ENCODE measurements at places on chromosomes 2 and 18.

DNA sequence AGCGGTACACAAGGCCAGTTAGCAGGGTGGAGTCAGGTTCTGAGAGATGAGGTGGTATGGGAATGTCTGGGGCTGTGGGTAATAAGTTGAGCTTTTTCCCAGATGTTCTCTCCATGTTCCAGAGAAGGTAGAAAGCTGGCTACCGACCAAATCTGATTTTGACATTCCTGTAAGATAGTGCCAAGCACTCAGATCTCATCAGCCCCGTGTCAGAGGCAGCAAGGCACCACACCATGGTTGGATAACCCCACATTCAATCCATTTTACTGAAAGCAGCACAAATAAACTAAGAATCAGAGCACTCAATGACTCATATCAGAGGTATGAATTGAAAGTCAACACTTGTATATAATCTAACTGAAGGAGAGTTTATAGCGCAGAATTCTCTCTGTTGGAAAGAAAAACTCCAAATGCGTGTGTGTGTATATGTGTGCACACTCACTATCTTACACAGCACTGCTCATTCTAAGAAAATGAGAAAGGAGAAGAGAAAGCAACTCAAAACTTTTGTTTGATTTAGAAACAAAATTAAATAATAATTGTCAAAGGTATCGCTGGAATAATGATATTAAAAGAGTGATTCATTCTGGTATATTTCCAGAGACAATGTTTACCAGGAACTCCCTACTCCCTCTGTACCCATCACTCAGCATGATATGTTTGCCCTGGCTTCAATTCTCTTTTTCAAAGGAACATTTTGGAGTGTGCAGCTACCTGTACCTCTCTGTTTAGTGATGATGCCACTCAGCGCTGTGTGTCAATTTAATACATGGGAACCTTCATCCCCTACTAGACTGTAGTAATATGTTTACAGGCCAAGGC, 375.1 kb upstream of the ID2 start:
- no peak for DNase-seq

GRCh38 chr2:105765415-105766299, 20.9 kb downstream of the NCK2 start:
- no peak for DNase-seq

- no peak for DNase-seq
These were observed 25.3 kb downstream of the DYNAP start for GRCh38 chr18:54616220-54616848.

- DNase-seq: no peak
These were observed 138.9 kb upstream of the PELI1 start for GRCh38 chr2:64283006-64283570.

- DNase-seq: no peak
These were observed 3.2 kb downstream of the UBXN4 start for GRCh38 chr2:135744760-135745314.

GRCh38 chr2:159155320-159155719, 131.2 kb downstream of the WDSUB1 start:
- no peak for DNase-seq

- DNase-seq: no peak
These were observed 90.8 kb downstream of the RHOB start for GRCh38 chr2:20537423-20538307.

DNA sequence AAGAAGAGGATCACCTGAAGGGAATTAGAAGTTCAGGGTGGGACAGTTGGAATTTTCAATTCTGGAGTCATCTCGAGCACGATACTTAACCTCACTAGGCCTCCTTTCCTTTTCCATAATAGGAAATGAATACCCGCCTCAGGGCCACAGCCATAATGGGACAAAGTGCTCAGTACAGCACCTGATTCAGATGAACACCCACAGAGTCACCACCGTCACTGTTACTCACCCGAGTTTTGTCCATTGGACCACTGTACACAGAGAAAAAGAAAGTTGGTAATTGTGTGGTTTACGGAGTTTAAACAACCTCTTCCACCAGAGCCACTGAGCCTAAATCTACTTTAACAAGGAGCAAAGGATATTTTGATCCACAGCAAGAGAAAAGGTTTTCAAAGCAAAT, 122.0 kb upstream of the NDUFV2 start:
- no peak for DNase-seq

DNA sequence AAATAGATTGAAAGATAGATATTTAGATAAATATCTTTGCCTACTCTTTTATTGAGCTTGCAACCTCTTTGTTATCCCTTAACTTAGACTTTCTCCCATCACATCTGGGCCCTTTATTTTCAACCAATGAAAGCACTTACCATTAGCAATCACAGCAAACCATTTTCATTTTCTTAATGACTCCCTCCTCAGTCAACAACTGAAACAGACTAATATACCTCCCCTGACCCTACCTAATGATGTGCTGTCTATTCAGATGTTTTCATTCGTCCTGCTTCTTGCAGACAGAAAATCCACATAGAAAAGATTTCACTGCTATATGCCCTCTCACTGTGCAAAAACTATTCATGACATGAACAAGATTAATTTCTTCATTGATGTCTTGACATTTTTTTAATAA, 154.4 kb downstream of the VWC2L start:
- DNase-seq: no peak

DNA sequence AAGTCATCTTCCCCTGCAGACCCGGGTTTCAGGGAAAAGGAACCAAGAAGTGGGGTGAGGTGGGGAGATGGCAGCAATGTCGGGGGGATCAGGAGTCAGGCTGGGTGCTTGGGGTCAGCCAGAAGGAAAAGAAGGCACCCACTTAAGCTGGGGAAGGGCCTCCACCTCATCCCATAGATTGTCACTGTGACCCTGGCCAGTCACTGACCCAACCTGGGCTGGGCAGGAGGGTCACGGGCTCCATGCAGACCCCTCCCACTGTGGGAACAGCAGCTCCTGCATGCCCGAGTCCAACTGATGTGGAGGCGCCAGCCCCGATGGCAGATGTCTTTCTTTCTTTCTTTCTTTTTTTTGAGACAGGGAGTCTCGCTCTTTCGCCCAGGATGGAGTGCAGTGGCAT, 53.6 kb upstream of the HAAO start:
- no peak for DNase-seq

DNA sequence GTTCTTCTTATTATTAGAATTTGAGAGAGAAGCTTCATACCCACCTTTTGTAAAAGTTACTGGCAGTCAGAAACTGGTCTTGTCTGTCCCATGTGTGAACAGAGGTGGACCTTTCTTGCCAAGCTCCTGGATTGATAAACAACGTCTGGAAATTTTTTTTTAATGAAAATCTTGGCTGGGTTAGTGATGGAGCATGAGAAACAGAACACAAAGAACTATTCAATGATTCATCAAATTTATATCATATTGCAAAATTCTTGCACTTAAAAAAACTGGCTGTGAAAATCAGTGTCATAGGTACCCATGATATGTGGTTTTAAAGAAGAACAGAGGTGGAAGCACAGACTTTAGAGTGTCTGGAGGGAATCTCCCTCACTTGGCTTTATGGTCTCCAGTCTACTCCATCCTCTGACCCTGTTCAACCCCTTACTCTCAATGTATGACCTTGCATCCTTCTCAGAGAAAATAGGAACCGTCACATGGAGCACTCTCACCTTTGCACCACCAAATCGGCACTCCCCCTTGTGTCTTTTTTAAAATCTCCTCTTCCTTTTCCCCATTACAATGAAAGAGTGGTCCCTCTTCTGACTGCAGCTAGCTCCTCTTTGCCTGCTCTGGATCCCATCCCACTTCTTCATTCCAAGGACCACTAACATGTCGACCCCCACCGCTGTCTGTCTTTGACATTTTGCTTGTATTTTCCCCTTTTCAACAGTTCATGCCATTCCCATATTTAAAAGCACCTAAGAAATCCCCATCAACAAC, 58.2 kb downstream of the COPS8 start:
- no peak for DNase-seq

GRCh38 chr2:31003749-31004148, 134.5 kb downstream of the GALNT14 start:
- DNase-seq: no peak

DNA sequence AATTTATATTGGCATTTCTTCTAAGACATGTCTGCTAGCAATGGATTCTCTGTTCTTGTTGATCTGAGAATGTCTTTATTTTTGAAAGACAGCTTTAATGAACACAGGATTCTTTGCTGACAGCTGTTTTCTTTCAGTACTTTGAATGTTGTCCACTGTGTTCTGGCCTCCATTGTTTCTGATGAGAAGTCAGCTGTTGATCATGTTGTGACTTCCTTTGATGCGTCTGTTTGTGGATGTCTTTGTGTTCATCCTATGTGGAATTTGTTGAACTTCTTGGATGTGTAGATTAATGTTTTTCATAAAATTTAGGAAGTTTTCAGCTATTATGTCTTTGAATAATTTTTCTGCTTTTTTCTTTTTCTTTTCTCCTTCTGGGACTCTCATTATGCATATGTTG, 39.8 kb upstream of the KCNF1 start:
- no peak for DNase-seq

DNA sequence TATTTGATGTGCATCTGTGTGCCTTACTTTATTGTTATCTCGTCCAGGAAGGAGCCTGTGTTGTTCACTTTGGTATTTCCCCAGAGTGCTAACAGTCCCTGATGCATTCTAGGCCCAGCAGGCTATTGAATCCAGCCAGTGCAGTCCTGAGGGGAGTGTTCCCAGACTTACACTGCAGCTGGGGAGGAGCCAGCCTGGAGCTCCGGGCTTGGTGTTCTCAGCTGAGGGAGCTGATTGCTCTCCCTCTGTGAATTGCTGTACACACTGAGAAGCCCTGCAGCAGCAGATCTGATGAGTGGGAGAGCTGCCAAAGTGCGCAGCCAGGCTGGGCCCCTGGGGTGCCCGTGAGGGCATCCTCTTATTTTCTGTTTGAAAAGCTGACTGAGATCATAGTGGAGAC, 159.2 kb downstream of the GALNT3 start:
- DNase-seq: no peak

DNA sequence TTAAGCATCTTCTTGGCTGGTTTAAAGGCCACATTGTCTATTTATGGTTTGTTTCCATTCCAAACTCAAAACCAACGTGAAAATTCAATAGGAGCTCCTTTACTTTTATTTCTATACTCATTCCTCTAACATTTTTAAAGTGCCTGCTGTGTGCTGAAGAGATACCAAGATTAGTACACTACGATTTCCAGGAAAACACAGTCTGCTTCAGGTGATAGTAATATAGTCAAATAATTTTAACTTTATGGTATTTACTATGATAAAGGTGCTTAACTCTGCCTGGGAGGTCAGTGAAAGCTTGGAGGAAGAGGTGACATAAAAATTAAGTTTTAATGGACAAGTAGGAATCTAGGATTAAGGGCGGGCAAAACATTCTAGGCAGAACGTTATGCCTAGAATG, 121.4 kb downstream of the KIAA1328 start:
- DNase-seq: no peak

- no peak for DNase-seq
These were observed 79.8 kb upstream of the PIK3C3 start for GRCh38 chr18:41875094-41875780.

GRCh38 chr2:238881353-238882081, 33.6 kb downstream of the TWIST2 start:
- no peak for DNase-seq

DNA sequence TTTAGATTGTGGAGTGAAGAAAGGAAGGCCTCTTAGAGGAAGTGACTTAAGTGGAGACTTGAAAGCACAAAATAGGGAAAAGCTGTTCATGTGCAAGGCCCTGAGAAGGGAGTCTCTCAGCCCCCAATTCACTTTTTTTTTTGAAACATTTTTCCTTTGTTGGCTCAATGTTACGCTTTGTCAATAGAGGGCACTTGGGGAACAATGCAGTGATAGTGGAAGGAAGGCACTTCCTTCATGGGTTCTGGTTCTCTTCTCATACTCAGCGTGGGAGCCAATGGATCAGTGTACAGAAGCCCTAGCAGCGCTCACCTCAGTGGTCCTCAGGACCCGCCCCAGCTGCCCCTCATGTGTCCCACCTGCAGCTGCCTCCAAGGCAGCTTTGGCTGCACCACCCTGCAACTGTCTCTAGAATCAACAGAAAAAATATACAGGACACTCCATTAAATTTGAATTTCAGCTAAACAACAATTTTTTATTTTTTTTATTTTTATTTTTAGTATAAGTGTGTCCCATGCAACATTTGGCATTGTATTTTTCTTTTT, 8.6 kb upstream of the C2orf42 start:
- no peak for DNase-seq

DNA sequence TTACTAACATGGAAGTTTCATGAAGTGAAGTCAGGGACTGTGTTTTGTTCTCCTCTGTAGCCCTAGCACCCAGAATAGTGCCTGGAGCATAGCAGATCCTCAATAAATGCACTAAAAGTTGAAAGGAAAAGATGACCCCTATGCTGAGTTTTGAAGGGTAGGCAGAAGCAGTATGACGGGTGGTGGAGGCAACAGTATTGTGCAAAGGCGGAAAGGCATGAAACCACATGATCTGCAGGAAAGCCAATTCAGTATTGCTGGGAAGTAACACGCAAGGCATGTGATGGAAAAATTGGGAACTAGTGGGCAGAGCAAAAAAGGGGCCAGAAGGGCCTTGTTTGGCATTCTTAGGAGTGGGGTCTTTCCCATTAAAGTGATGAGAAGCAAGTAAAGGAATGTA, 23.1 kb downstream of the DTNB start:
- no peak for DNase-seq

- no peak for DNase-seq
These were observed 279.5 kb upstream of the SPRED2 start for GRCh38 chr2:65711863-65712262.

DNA sequence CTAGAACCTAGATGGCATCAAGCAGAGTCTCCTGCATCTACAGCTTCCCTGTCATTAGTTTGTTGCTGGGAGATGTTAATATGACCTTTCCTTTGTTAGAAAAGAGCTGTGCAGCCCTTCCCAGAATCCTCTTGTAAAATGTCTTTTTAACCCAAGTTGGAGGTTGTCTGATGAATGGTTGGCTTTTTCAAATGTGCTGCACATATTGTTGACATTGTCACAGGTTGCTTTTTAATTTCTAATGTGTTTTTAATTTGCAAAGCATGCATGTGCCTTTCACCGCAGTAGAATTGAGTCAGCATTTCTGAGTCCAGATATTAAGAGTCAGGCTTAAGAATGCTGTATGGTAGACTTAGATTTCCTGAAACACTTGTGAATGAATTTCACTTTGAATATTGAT, 120.8 kb downstream of the GREB1L start:
- DNase-seq: no peak

DNA sequence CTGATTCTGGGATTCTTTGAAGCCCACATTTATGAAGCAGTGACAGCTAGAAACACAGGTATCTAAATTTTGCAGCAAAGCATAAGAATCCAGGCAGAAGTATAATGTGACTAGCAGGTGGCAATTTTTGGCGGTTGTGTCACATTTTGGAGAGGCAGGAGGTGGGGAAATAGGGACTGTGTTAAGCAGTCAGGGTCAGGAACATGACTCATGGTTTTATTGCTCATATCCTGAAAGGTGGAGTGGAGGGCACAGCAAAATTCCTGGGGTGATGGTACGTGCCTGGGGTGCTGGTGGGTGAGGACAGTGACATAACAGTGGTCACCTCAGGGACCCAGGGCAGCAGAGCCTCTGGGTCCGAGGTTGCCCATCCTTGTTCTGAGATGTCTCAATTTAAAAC, 63.5 kb upstream of the TTN start:
- DNase-seq: no peak
